ENCODE measurements at places on chromosomes 11 and 22.
A peak's percentile ranks its signal among the peaks of the same experiment; 100 is the strongest.

DNA sequence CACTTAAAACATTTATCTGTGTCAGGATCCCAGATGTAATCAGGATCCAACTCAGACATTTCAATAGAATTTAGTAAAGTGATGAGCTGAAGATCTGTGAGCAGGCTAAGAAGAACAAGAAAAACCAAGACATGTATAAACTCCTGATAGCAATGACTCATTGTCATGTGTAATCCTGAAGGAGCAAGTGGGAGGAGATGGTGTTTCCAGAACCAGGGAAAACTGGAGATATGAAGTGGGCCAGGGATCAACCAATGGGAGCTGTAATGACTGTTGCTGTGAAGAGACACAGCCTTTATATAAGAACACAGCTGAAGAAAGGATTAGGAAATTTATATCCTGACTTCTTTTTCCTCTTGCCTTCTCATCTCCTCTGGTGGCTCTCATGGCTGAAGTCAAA is 682.5 kb upstream of the ARHGAP42 start:
- no peak for DNase-seq

- no peak for DNase-seq
Measured at GRCh38 chr11:128484172-128484571, 103.2 kb downstream of the ETS1 start.

DNA sequence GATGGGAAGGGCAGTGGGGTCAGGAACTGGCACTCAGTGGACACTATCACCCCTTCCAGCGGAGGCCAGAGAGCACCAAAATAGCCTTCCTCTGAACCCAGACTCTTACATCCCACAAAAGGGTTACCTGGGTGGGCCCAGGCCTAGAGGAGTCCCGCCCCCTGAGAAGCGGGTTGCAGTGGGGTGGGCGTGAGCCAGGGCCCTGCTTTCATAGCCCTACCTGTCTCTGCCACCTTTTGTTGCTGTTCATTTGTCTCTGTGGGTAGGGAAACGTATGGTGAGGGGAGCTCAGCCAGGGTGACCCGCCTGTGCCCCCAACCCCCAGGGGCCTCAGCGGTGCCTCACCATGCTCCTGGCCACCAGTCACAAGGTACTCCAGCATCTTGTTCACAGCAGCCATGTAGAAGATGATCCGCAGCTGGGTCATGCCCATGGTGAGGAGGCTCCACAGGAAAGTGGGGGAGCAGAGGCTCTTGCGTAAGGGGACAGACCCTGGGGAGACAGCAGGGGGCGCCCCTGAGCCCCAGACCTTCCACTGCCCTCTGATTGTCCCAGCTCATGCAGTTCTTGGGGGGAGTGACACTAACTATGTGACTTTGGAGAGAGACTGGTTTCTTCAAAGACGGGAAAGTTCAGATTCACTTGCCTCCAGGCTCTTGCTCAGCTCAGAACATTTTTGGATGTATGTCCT is 24.0 kb downstream of the SLC43A1 start:
- peak; percentile 48 for DNase-seq

GRCh38 chr11:36509201-36509639 is 852 bp downstream of the TRAF6 start:
- DNase-seq, result peak; percentile 63

GRCh38 chr22:30649430-30650007 is 13.9 kb downstream of the SLC35E4 start:
- peak; percentile 83 for DNase-seq

All from EH (cell line).